NCI-H1092 (cell line): ENCODE measurements at places on chromosomes 1 and 21.

DNA sequence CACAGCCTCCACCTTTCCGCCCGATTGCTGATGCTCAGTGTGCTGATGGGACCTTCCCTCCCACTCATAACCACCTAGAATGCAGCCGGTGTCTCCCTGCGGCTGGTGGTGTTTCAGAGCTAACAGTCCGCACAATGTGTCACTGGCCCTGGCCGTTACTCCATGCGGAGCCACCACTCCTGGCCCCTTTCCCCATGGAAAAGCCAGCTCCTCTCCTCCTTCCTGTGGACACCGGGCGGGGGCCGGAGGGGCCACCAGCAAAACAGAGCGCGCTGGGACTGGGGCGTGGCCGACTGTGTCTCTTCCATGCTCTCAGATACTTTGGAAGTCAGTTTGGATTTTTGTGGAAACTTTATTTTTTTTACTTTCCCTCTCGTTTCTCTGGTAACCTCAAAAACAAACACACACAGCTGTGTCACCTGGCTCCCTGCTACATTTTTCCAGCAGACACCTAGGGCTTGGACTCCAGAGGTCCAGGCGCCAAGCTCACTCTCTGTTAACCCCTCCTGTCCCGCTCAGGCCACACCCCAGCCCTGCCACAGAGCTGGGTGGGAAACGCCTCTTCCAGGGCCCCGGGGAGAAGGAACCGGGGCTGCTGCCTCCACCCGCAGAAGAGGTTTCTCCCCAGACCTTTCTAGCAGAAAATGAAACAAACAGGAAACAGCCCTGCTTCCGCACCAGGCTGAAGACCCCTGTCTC lies 32.5 kb upstream of the COL6A2 start:
- no peak for DNase-seq

DNA sequence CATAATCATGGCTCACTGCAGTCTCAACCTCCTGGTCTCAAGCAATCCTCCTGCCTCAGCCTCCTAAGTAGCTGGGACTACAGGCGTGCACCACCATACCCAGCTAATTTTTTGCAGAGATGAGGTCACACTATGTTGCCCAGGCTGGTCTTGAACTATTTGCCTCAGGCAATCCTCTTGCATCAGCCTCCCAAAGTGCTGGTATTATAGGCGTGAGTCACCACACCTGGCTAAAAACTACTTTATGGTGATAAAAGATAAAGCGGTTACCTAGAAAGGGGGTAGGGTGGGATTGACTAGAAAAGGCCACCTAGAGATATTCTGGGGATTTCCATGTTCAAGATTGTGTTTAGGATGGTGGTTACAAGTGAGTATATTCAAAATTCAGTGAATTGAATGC lies 5.0 kb downstream of the TSTD1 start:
- no peak for DNase-seq

GRCh38 chr1:209328196-209328595 lies 255.3 kb upstream of the CAMK1G start:
- DNase-seq = no peak

DNA sequence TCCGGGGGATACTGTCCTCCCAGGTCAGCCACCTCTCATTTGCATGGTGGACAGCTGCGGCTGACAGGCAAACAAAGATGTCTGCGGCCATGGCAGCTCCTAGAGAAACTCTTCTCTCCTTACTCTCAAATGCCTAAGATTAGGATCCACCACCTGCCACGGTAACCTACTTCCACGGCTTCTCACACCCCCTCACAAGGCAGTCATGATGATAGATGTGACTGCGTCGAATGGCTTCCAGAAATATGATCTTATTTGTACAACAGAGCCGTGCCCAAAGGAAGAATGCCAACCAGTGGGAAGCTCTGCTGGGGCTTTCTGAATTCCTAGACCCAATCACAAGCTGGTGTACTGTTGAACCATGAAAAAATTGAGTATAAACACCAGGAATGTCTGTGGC lies 73.4 kb downstream of the BACE2 start:
- no peak for DNase-seq

GRCh38 chr1:105641407-105641806 lies 1415.1 kb upstream of the PRMT6 start:
- DNase-seq = no peak
